Activated CD4-positive, alpha-beta memory T cell treated with anti-CD3 and anti-CD28 coated beads for 36 hours (primary cell): ENCODE measurements at places on chromosomes 7 and 10.
A peak's percentile ranks its signal among the peaks of the same experiment; 100 is the strongest.

DNA sequence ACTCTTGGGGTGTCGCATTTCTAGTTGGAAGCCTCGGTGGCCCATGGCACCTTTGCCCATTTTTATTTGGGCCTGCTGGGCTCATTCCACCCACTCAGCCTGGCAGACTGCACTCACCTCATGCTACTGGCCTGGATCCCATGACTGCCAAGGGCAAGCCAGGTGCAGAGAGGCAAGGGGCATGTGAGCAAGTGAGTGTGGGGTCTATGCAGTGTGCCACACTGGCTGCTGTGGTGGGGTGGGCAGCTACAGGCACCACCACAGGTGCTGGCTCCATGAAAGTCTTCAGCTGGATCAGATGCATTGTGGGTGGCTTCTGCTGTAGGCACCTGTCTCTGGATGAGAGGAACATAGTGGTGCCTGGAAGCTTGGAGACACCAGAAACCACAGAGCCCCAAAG, 220.8 kb downstream of the POLR1F start:
- no peak for DNase-seq

- peak; percentile 33 for DNase-seq
These were observed 708 bp downstream of the UBN2 start for GRCh38 chr7:139231513-139232376.

DNA sequence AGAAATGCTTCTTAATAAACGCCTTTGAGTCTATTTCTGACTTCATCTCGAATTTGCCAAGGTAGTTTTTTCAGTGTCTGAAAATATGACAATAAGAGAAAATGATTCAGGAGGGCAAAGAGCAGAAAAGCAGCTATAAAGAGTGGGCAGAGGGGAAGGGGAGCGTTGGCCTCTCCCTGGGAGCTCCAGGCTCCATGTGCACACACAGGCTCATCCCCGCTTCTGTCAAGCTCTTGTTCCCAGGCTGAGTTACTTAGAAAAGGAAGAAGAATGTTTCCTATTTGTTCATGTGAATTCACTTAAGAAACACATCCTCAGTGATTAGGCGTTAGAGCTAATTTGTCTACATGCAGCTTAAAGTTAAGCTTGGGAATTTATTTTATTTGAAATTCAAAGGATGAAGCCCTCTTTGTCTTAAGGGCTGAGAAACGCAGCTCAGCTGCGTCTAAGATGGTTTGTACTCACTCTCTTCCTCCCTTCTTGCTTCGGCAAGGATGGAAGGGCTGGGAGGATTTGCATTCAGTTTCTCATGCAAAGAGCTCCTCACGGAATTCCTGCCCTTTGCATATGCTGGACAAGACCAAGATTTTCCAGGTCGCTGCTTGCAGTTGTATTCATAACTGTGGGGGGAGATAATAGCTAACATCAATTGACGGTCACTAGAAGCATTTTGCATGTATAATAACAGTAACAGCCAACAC, 29.0 kb upstream of the ATXN7L1 start:
- no peak for DNase-seq

GRCh38 chr7:34070511-34071323, 165.4 kb downstream of the BMPER start:
- DNase-seq: no peak

GRCh38 chr10:50605269-50605950, 18.3 kb downstream of the SGMS1 start:
- no peak for DNase-seq

DNA sequence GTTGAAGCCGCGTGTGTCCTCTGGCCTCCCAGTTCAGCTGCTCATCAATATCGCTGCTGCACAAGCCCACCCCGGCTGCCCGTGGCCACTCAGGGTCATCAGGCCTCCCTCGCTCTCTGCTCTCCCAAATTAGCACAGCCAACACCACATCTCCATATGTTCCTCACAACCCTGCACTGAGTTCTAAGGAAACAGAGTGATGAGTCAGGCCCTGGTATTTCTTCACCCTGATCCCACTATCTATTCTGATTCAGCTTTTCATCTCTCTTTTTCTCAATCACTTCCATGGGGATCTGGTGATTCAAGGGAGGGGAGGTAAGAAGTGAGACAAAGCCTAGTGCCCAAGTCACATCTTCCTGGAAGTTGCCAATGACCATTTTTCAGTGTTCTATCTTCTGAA, 23.8 kb downstream of the CYTH3 start:
- no peak for DNase-seq

- no peak for DNase-seq
These were observed 2.0 kb downstream of the PAOX start for GRCh38 chr10:133381036-133381435.

GRCh38 chr7:71652510-71652909, 520.6 kb downstream of the GALNT17 start:
- DNase-seq: no peak

GRCh38 chr7:83643739-83644138, 5.2 kb downstream of the SEMA3E start:
- no peak for DNase-seq

- DNase-seq: no peak
These were observed 177.1 kb upstream of the PPP1R3A start for GRCh38 chr7:114095885-114096284.

- no peak for DNase-seq
These were observed 230.1 kb downstream of the TCERG1L start for GRCh38 chr10:131081376-131081775.

GRCh38 chr7:92325858-92326257, 80.1 kb downstream of the ANKIB1 start:
- DNase-seq: no peak

DNA sequence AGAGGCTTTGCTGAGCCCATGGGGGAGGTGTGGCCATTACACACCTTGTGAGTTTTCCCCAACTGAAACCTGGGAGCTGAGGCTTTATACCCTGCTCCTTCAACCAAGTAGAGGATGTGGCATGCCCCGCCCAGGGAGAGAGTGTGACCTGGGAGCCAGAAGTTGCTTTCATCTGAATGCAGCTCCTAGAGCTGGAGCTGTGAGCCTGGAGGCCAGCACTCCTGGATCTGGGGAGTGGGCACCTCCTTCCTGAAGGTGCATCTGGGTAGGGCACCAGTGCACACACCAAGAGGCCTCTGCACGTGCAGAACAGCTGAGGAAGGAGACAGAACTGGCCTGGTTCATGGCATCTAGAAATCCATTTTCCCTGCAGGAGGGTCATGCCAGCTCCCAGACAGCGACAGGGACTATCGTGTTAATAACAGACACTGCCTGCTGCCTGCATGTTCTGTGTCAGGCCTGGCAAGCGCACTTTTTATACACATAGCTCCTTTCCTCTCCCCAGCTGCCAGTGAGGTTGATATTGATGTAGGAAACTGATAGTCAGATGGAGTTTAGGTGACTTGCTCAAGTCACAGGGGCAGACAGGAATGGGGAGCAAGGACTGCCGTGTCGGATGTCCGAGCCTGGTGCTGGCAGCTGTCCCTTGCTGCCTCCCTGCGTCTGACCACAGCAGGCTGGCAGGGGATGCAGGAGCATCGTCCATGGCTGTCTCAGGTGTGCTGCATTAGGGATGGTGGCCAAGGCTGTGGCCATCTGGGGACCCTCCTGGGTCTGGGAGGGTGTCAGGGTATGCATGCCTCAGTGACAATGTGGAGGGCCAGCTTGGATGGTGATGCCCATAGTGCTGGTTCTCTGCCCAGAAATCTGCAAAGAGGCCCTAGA, 189.9 kb upstream of the CXCL12 start:
- DNase-seq: no peak

DNA sequence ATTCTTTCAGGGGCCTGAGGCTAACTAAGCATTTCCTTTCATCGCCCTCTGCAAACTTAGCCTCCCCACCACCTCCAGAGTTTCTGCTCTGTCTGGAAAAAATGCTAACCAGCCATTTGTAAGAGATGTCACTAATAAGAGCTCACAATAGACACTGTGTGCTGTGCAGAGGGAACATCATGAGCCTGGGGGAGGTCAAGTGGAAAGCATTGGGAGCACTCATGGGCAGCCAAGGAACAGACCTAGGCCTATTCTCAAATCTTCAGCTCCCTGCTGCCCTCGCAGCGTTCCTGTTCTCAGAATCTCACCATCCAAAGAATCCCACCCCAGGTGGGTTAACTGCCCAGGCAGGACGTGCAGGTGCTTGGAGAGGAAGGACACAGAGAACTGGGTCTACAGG, 27.1 kb upstream of the GPAM start:
- no peak for DNase-seq
